ENCODE measurements at places on chromosomes 16 and 17. TPM values are rescaled to one million over a fixed set of nuclear protein-coding genes. Genes with fewer than 3 reads are reported as not detected.

- no peak for DNase-seq
Observed at GRCh38 chr16:85536073-85536410, 77.1 kb upstream of the GSE1 start.

NTN1 gene
- 0.69 TPM for total RNA-seq

DNA sequence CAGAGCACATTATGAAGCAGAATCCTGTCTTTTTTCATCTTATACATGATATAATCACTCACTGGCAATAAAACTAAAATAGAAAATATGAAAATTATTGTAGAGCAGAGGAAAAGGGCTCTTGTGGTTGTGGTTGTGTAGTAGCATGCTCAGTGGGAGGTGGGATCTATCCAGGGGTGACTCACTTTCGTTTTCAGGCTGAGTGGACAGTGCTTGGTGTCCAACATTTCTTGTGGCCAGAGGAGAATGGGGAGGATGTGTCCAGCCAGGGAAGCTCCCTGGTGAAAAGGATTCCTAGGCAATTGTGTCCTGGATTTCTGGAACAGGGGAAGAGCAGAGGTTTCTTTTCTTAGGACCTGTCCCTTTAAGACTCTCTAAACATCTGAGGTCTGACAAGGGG is 31.9 kb upstream of the CPHXL start:
- DNase-seq, result no peak

DNA sequence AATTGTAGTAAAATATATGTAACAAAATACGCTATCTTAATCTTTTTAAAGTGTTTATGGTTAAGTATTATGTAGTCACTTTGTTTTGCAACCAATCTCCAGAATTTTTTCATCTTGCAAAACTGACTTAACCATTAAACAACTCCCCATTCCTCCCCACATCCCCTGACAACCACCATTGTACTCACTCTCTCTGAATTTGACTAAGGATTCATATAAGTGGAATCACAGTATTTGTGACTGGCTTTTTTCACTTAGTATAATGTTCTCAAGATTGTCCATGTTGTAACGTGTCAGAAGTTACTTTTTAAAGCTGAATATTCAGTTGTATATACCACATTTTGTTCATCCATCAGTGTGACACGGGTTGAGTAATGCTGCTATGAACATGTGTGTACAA is 10.6 kb downstream of the ORC6 start:
- no peak for DNase-seq

DNA sequence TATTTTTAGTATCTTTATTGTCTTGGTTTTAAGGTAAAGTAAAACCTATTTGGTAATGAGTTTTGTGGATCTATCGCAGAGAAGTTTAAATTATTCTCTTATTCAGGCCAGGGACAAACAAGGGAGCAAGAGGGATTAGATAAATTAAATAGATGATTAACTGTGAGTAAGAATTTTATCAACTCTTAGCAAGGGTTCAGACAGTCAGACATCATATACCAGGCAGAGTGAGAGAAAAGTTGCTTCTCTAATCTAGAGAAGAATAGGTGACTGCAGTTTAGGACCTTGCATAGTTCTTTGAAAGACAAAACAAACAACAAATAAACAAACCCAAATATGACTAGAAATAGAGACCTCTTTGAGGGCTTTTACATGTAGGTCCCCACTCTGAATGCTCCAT is 840.2 kb upstream of the GOT2 start:
- DNase-seq, result no peak

LGALS9B gene
- 1.9 TPM for total RNA-seq

GRCh38 chr17:36481829-36482228 is 4.7 kb upstream of the ZNHIT3 start:
- DNase-seq, result no peak
